HS-5 (cell line): ENCODE measurements at places on chromosomes 11 and 22.

- DNase-seq = no peak
These were observed 7.7 kb downstream of the BIK start for GRCh38 chr22:43118024-43118849.

- no peak for DNase-seq
These were observed 63.6 kb downstream of the NFAM1 start for GRCh38 chr22:42368379-42369249.

- DNase-seq = peak; percentile 16
These were observed 9.8 kb upstream of the DDX10 start for GRCh38 chr11:108654994-108655631.

GRCh38 chr11:24509114-24509513, 12.3 kb downstream of the LUZP2 start:
- DNase-seq = no peak

GRCh38 chr11:68441466-68442230, 18.9 kb upstream of the PPP6R3 start:
- no peak for DNase-seq

DNA sequence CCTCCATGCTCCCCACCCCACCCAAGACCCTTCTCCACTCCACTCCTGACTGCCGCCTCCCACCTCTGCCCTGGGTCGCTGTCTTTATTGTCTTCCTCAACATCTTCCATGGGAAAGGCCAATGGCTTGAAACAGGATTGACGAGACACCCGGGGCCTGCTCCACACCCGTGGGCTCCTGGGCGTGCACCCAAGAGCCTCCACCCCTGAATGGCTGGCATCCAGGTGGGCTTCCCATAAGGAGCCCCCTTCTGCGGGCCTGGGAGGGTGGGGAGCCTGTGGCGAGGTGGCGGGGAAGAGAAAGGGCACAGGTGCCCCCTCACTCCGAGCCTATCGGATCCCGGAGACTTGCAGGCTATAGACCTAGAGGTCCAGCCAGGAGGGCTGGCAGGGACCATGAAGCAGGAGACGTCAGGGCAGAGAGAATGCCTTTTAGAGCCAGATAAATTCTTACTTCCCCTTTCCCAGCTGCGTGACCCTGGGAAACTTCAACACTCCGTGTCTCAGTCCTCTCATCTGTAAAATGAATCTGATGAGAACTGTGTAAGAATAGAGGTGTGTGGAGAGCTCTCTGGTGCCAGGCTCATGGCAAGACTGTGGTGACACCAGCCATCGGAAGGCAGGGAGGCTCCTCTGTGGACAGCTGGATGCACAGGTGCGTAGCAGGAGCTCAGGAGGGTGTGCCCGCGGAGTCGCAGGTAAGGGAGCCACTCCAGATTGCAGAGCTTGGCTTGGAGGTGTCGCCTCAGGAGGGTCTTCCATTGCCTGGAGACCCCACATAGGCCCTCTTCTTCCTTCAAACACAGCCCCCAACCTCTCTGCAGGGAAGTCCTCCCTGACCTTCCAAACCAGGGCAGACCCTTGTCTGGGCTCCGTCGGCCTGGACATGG, 53.9 kb downstream of the SMIM38 start:
- no peak for DNase-seq

GRCh38 chr11:86941871-86942599, 13.2 kb downstream of the FZD4 start:
- DNase-seq = no peak

- DNase-seq = no peak
These were observed 61.4 kb upstream of the CTSC start for GRCh38 chr11:88398791-88399570.

DNA sequence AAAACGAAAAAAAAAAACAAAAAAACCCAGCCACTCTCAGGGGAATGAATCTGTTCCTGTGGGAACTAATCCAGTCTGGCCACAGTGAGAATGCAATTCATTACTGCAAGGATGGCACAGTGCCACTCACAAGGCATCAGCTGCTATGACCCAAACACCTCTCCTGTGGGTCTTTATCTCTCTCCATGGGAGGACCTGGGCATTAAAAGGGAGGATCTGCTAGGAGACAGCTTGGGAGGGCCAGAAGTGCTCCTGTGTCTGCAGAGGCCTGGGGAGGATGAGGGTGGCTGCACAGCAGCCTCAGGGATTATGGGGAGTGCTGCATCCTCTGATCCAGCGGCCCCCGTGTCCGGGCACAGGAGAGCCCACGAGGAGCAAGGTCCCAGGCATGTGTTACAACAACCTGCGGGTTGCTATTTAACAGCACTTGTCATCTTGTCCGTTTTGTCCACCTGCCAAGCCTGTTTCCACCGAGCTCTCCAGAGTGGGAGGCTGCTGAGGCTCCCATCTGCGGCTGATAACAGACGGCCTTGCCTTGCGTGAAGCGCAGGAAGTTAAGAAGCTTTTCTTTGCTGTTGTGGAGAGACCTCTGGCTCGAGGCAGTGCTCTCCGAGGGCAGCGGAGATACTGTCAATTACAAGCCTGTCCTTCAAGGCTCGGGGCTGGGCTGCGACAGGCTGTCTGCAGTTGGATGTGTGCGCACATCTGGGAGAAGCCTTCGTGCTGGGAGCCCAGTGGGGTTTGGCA, 97.7 kb downstream of the NXPE2 start:
- DNase-seq = no peak

DNA sequence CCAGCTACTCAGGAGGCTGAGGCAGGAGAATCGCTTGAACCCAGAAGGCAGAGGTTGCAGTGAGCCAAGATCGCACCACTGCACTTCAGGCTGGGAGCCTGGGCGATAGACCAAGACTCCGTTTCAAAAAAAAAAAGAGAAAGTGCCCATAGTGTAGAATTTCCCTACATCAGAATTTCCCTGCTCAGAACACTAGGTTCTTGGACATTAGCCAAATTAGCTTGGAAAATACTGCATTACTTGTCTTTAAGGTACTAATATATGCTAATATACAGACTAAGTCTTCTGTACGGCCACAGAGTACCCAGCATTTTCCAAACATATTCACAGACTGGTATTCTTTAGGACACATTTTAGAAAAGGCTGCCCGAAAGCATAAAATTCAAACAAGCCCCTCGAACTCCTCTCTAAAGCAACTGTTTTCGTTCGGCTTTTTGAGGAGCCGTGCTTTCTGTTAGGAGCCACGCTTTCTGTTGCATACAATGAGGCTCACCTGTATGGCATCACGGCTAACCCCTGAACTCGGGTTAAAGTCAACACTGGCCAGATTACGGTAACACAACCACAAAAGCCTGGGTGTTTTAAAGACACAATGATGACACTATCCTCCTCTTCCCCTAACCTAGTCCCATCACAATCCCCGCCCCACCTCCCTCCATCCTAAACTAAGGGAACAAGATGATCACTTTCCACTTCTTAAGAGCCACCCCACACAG, 18.4 kb downstream of the TNKS1BP1 start:
- no peak for DNase-seq

- no peak for DNase-seq
These were observed 451.2 kb downstream of the INSC start for GRCh38 chr11:15565880-15566279.

DNA sequence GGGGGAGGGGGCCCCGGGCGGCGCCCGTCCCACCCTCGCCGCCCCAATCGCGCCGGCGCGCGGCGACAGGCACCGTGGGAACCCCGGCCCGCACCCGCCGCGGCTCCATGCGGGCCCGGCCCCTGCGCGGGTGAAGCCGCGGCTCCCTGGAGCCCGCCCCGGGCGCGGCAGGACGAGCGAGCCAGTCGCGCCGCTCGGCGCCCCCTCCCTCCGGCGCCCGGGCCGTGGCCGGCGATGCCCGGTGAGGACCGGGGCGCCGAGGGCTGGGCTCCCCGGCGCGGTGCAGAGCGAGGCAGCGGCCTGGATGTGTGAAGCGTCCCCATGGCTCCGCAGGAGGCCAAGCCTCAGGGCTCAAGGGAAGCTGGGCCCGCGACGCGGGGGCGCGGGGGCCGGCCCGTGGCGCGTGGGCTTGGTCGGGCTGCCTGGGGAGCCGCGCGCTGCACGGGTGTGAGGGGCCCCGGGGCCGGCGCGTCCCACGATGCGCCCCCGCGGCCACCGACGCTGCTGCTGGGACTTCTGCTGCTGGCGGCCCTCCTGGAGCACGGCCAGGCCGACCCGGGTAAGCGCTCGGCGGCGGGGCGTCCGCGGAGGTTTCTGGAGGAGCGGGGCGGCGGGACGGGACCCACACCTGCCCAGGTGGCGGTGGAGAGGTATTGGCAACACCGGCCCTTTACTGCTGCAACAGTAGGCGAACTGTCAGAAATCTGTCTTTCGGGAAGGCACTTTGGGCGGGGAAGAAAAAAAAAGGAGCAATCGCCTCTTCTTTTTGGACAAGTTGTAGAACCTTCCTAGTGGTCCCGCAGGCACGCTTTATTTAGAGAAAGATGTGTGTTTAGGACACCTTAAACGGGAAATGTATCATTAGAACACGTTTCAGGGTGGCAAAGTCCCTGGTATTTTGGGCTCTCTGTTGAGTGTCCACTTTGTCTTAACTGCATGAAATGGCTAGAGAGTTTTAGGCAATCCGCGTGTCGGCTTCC, 119.4 kb downstream of the HIPK3 start:
- no peak for DNase-seq

DNA sequence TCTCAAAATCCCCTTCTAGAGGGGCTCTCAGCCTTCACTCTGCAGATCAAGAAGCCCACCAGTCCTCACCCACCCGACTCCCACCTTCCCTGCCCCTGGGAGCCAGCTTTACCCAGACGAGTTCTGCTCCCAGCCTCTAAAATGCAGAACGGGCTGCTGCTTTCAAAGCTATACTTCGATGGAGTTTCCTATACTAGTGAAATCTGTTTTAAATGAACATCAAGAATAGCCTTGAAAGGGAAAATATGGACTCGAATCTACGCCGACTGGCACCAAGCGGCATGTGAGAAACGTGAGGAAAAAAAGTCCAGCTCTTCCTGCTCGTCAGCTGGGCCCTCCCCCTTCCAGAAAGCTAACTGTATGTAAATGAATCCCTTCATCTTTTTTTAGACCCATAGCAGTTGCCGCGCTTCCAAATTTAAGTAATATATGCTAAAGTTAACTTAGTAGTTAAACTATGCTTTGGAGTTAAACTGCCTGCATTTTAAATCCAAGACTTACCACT, 211.7 kb downstream of the NTM start:
- no peak for DNase-seq

DNA sequence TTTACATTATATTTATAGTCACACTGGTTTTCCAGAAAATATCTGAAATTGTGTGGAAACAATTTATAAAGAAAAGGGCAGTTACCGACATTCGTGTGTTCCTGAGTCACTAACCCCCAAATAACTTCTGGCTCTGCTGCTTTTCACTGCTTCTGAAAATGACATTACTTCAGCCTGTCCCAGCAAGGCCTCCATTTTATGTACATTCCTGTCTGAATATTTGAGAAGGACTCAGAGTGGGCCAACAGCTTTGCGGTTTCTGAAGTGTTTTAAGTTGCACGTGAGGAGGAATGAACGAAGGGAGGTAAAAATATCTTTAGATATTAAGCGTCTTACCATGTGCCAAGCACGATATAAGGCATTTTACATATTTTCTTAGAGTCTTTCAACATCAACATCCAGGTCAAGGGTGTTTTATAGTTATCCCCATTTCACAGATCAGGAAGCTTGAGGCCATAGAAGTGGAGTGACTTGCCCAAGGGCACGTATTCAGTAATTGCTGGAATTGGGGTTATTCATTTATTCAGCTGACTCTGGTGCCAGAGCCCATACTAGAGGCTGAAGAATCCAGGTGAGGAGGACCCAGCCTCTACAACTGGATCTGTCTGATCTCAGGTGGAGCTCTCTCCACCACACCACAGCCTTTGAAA, 30.8 kb upstream of the WNT11 start:
- DNase-seq = no peak

- no peak for DNase-seq
These were observed 26.4 kb downstream of the CDKN1C start for GRCh38 chr11:2858995-2859698.

- DNase-seq = no peak
These were observed 81.5 kb upstream of the MYOD1 start for GRCh38 chr11:17637901-17638300.

GRCh38 chr11:134356656-134357544, 25.1 kb downstream of the GLB1L2 start:
- DNase-seq = no peak

DNA sequence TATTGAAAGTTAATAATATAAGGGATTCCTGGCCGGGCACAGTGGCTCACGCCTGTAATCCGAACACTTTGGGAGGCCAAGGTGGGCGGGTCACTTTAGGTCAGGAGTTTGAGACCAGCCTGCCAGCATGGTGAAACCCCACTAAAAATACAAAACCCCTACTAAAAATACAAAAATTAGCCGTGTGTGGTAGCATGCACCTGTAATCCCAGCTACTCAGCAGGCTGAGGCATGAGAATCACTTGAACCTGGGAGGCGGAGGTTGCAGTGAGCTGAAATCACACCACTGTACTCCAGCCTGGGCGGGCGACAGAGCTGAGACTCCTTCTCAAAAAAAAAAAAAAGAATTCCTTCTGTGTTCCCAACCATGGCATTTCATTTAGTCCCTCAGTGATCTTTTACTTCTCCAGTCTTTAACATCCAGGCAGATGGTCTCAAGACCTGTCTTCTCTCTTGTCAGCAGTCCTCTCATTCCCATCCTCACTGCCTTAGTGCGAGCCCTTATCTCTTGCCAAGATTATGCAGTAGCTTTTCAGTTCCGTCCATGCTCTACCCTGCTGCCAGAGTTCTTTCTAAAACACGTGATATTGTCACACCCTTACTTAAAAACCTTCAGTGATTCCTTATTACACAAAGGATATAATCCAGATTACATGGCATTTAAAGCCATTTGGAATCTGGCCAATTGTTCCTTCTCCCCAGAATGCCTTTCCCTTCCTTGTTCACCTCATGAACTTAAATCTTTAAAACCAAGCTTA, 17.9 kb downstream of the RTN3 start:
- no peak for DNase-seq

- no peak for DNase-seq
These were observed 70.4 kb upstream of the RASSF10 start for GRCh38 chr11:12938590-12939247.

DNA sequence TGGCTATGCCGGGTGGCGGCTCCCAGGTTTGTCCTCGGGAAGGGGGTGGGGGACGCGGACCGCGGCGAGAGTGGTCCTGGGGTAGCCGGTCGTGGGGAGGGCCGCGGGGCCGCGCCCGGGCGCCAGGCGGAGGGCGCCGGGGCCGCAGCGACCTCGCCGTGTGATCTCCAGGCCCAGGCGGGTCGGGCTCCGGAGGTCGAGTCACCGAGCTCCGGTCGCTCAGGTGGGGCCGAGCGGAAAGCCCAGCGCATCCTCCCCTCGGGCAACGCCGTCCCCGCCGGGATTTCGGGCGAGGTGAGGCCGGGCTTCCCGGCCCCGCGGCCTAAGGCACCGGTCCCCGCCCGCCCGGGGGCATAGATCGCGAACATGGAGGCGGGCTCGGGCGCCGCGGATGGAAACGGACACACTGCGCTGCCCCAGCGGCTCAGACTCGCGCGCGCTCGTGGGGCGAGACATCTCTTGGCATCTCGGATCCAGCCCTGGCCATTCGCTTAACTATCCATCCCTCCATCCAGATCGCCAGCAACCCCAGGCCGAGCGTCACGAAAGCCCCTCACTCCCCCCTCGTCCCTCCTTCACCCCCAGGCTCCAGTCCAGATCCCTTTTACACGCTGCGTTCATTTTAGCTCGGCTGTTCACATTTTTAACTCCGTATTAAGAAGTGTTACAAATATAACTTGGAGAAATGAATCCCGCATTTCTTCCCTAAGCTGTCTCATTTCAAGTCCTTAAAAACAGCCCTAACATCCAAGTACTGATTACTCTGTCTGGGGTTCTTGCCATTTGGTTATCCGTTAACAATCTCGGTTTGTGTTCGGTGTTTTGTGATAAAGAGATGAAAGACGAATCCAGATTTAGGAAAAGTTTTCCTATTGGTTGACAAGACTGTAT, 460 bp downstream of the ZC3H12C start:
- no peak for DNase-seq
